ENCODE measurements at places on chromosomes 11 and 22. TPM values are rescaled to one million over a fixed set of nuclear protein-coding genes. Genes with fewer than 3 reads are reported as not detected.

GRCh38 chr11:66157182-66157864 is 87.3 kb downstream of the PACS1 start:
- no peak for DNase-seq

Gene HBE1
- not detected for total RNA-seq

- no peak for DNase-seq
These were observed 40.7 kb downstream of the SLC22A12 start for GRCh38 chr11:64631675-64632074.

Gene KDM4D
- 1.6 TPM for total RNA-seq

- DNase-seq = no peak
These were observed 15.3 kb downstream of the OR9G1 start for GRCh38 chr11:56714206-56714605.

Gene APOA4
- total RNA-seq = not detected

DNA sequence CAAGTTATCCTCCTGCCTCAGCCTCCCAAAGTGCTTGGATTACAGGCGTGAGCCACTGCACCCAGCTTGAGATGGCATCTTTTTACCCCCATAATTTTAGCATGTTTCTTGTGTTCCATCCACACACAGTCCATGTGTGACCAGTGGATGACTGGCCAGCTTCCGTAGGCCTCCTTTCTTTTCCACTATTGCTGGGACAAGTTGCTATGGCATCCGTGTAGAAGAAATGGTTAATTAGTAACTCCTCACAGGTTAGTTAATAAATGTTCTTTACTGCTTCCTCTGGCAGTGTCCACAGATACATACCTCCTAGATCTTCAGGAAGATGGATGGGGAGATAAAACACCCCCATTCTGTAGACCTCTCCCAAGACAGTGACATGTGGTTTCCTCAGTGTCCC is 154.3 kb upstream of the RASSF10 start:
- DNase-seq = no peak

GRCh38 chr11:33912405-33913361 is 20.8 kb upstream of the LMO2 start:
- DNase-seq = no peak

- DNase-seq = peak; percentile 8
These were observed 11.6 kb downstream of the NEAT1 start for GRCh38 chr11:65434057-65434666.
